Renal cortex interstitium (tissue), 15 donors: ENCODE measurements at places on chromosomes 7 and 10. TPM values are rescaled to one million over a fixed set of nuclear protein-coding genes. Genes with fewer than 3 reads are reported as not detected.

- DNase-seq = no peak
These were observed 163.6 kb downstream of the CAMK1D start for GRCh38 chr10:12513003-12513365.

DNA sequence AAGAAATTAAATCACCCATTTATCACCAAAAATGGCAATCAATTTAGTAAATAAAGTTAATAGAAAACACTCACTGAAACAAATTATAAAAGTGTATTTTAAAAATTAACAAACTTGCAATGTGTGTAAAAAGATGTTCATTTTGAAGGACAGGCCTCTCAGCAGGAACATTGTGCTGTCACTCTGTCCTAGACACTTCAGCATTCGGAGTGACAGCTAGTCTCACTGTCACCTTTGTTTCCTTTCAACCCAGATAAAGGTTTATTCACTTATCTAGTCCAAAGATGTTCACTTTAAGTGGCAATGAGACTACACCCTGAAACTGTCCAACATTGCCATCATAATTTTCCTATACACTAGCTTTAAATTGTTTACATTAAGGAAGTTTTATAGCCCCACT, 91.9 kb upstream of the PLXDC2 start:
- DNase-seq = no peak

Gene OR2A5
- 0.06 TPM for polyA plus RNA-seq

DNA sequence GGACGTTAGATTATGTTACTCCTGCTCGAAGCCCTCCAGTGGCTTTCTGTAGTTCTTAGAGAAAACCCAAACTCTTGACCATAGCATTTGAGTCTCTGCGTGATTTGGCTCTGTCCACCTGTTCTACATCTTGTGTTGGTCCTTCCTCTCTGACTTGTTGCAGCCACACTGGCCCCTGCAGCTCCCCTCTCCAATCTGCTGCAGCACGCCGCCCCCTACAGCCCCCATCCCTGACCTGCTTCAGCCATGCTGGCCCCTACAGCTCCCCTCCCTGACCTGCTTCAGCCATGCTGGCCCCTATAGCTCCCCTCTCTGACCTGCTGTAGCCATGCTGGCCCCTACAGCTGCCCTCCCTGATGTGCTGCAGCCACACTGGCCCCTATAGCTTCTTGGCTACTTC, 29.2 kb downstream of the TRRAP start:
- no peak for DNase-seq

DNA sequence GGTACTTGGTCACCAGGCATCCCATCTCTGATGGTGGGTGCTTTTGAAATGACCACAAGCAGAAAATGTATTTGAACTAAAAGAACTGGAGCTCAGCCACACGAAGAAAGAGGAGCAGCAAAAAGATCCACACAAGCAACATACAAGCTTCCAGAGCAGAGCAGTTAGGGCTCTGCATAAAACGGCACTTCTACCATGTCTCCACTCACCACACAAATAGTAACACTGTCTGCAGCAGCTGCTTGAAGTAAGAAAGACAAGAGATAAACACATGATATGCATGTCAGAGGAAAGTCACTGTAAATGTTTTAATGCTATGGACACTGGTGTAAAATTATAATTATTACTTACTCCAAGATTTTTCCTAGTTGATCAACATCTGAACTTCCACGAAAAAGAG, 32.5 kb upstream of the FAM133B start:
- DNase-seq = no peak

DNA sequence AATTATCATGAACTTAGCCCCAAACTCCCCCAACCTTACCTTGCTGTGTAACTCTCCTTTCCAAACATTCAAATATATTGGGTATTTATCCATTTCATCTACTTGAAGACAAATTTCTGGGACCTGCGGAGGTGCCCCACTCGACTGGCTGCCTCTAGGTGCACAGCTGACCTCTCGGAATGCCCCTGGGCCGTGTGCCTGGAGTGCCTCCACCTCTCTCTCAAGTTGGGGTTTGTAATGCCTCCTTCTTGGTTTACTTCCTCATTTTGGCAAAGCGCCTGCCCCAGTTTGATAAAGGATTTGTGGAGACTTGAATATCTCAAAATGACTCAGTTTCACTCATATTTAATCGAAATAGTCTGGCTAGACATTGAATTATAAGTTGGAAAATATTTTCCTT, 16.6 kb downstream of the ZNF777 start:
- DNase-seq = no peak

DNA sequence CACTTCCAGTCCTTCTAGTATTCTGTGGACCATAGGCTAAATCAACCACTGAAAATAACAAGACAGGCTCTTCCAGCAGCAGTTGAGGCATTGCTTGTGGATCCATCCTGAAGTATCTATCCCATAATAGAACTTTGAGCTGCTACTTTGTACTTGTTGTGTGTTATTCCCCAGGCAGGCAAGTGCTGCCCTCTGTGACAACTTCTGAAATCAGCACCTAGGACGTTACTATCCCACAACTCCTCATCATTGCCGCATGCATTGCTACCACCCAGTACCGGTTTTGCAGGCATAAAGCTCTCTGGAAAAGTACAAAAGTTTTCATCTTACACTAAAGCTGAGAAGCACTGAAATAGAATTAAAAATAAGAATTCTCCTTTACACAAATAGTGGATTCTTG, 145.3 kb downstream of the HTR7 start:
- no peak for DNase-seq

GRCh38 chr10:113612154-113612553, 51.7 kb downstream of the NRAP start:
- DNase-seq = no peak

DNA sequence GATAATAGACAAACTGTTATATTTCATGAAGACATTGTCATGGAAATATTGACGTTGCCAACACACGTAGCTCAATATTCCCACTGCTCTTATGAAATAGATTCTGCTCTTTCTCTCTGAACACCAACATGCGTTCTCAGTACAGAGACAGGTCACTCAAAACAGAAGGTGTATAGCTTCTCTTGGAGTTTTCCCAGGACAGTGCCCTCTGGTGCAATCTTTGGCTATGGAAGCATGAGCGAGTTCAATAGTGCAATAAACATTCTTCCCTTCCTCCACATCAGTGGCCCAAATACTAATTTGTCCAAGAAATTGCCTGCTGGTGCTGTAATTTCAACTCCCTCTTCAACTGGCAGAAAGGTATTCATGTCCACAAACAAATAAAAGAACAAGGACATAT, 145.3 kb downstream of the MAGI2 start:
- no peak for DNase-seq

DNA sequence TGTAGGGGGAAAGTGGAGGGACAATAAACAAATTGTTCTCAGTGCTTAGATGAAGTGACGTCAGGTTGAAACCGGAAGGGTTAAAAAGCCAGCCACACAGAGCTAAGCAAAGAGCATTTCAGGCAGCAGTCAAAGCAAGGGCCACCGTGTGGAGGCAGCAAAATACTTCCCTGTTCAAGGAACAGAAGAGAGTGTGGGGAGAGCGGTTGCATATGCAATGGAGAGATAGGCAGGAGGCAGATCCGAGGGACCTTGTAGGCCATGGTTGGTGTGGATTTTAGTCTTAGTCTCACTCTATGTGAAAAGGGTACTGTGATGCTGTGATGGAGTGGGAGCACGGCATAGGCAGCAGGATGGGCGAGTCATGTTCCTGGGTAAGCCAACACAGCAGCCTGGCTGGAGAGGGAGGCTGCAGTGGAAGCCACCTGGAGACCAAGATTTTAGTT, 3.8 kb upstream of the STN1 start:
- no peak for DNase-seq

Gene NYAP1
- polyA plus RNA-seq = 2.4 TPM

Gene HMX2
- polyA plus RNA-seq = 0.62 TPM

DNA sequence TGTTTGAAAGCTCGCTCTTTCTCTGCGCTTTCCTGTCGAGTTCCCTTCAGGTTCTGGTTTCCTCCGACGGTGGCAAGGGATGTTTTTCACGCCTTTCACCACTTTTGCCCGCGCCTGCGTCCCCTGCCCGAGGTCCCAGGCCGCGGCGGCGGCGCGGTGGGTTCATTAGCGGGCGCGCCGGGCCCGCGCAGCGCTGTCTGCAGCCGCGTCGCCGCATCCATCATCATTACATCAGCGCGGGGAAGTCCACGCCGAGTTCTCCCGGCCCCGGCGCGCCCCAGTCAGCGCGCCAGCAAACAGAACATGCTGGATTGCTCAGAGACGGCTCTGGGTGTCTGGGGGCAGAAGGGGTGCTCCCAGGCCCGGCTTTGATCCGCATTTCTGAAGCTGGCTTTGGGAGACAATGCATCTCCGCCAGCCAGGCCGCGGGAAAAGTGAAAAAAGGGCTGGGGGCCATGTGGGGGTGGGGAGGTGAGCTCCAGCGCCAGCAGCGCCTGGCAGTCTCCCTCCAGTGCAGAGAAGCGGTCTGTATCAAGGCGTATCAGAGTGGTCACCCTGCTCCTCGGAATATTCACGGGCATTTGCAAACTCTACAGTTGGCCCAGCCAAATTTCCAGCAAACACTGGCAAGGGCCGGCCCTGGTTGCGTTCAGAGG, 8.9 kb downstream of the GLI3 start:
- DNase-seq = no peak

DNA sequence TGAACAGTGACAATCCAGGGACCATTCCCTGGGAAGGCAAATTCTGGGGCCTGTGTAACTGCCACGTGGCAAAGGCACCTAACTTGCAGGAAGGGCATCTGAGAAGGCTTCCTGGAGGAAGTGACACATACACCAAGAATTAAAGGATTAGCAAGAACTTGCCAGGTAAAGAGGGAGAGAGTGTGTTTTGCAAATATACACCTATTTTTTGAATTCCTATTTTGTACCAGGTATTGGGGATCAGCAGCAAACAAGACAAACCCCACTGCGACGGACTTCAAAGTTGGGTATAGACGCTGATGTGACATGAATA, 206.5 kb upstream of the ZMIZ1 start:
- DNase-seq = no peak

DNA sequence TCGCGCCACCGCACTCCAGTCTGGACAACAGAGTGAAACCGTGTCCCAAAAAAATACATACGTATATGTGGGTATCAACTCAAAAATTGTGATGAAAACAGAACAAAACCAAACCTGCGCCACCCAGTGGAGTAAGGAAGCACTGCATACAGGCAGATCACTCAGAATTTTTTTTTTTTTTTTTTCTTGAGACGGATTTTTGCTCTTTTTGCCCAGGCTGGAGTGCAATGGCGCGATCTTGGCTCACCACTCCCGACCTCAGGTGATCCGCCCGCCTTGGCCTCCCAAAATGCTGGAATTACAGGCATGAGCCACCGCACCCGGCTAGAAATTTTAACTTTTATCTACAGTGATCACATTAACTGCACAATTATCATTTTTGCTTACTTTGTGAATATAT, 9.1 kb upstream of the TMEM236 start:
- no peak for DNase-seq

GRCh38 chr7:128833946-128834325, 3.7 kb downstream of the FLNC start:
- DNase-seq = no peak

DNA sequence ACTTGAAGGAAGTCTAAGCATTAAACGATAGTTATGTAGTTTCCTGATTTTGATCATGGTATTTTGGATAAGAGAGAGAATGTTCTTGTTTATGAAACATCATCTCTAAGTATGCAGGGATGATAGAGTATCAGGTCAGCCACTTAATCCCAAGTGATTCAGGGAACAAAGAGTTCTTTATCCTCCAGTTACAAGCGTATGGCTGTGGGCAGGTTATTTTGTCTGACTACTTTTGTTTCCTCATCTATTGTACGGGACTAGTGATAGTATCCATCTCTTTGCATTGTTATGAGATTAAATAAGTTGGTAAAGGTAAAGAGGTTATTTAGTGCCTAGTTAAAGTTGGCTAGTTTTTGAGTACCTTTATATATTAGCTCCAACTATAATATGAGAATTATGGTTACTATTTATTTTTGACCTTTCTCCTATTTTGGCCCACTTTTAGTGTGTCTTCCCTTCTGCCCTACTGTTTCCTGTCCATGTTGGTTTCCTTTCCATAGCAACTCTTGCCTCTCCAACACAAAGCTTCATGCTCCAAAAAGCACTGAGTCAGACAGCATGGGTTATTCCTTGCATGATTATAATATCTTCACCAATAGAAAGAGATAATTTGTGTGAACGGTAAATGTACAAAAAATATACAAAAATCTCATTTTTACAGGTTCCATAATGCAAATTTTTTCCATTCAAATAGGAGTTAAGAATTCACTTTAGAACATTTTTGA, 65.4 kb downstream of the SP8 start:
- no peak for DNase-seq

Gene ELFN1
- polyA plus RNA-seq = 14.8 TPM
